ENCODE measurements at places on chromosomes 4 and X. TPM values are rescaled to one million over a fixed set of nuclear protein-coding genes. Genes with fewer than 3 reads are reported as not detected.

Gene OTC
- 0.46 TPM for polyA plus RNA-seq

Gene FAM184B
- polyA plus RNA-seq, result 0.17 TPM

Gene F9
- not detected for polyA plus RNA-seq

Gene DSPP
- polyA plus RNA-seq, result not detected

Gene ASIC5
- not detected for polyA plus RNA-seq

Gene TRIM60
- not detected for polyA plus RNA-seq

Gene MAP7D2
- 1.7 TPM for polyA plus RNA-seq

Gene TCEAL1
- 304 TPM for polyA plus RNA-seq

Gene DUSP21
- not detected for polyA plus RNA-seq

Gene HPSE
- polyA plus RNA-seq, result 6.2 TPM

Gene PHKA1
- 4.6 TPM for polyA plus RNA-seq

Gene PPARGC1A
- 0.38 TPM for polyA plus RNA-seq

Gene RNF128
- polyA plus RNA-seq, result 0.24 TPM

Gene LNX1
- 2.2 TPM for polyA plus RNA-seq

Gene XAGE1A
- polyA plus RNA-seq, result not detected

Gene AWAT2
- not detected for polyA plus RNA-seq

Gene P2RY4
- not detected for polyA plus RNA-seq

Gene SLC9B1
- polyA plus RNA-seq, result 1.0 TPM

Gene CTPS2
- 10.6 TPM for polyA plus RNA-seq

Gene SLIT2
- polyA plus RNA-seq, result 2.0 TPM

Gene PRSS12
- 5.9 TPM for polyA plus RNA-seq

Gene AFP
- not detected for polyA plus RNA-seq

Gene DYNLT3
- polyA plus RNA-seq, result 20.0 TPM

Gene SYNPO2
- polyA plus RNA-seq, result 121 TPM

Gene SPANXA2
- not detected for polyA plus RNA-seq

Gene SYP
- 3.1 TPM for polyA plus RNA-seq

Gene ASB5
- polyA plus RNA-seq, result 0.11 TPM

Gene SCML2
- polyA plus RNA-seq, result 5.5 TPM

Gene LDB2
- 89.1 TPM for polyA plus RNA-seq

Gene PCGF3
- 21.7 TPM for polyA plus RNA-seq

Gene MAGEA12
- polyA plus RNA-seq, result not detected

Gene GLUD2
- polyA plus RNA-seq, result 0.22 TPM

Gene TMEM255A
- 25.2 TPM for polyA plus RNA-seq

Gene PFKFB1
- polyA plus RNA-seq, result 0.23 TPM

Gene C4orf50
- 0.04 TPM for polyA plus RNA-seq

Gene CRMP1
- polyA plus RNA-seq, result 4.9 TPM

Gene NEIL3
- polyA plus RNA-seq, result 0.10 TPM
